Stimulated activated CD4-positive, alpha-beta T cell treated with anti-CD3 and anti-CD28 coated beads, Interleukin-1b, Interleukin-23, amount 100 ng/mL, for 24 hours (primary cell): ENCODE measurements at places on chromosomes 3 and 15.

DNA sequence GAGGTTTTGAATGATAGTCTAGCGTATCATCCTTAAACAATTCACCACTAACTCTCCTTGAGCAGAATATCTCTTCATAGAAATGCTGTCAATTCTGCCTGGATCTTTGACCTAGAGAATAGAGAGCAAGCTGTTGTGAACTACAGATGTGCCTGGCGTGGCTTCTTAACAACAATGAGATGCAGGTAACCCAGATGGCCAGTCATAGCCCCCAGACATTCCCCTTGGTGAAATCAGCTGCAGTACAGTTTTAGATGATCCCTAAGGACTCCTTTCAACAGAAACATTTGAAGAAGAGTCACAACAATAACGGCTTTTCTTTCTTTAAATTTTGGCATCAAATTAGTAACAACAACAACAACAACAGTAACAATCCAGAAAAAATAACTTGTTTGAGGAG, 1041.3 kb downstream of the ROBO1 start:
- no peak for DNase-seq

DNA sequence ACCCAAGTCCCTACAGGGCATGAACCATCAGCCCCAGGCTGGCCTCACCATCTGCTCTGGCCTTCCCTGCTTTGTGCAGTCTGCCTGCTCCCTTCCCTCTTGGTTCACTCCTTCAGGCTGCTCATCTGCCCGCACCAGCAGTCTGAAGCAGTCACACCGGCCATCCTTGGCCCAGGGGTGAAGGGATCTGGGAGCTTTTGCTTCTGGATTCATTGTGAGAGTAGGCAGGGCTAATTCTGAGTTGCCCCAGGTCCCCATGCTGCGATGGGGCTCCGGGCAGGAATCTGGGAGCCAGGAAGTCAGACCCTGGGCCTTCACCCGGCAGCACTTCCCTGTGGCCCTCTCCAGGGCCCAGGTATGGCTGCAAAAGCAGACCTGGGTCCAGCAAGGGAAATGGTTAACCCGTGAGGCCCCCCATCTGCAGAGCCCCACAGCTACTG, 99.7 kb downstream of the VGLL4 start:
- no peak for DNase-seq

DNA sequence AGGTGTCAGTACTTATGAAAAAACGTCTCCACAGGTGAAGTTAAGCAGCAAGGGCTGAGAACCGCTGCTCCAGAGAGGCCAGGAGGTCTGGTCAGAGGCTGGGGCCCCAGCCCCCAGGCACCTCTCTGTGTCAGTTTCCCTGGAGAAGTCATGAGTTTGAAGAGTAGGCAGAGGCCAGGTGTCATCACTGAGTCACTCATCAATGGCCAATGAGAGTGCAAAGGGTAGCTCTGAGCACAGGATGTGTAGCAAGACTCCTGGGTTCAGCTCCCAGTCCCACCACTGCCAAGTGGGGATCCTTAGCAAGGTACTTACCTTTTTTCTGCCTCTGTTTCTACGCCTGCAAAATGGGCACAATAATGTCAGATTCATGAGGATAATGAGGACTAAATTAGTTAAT, 47.9 kb downstream of the CORO2B start:
- DNase-seq: no peak

GRCh38 chr3:37779289-37780152, 82.2 kb upstream of the CTDSPL start:
- DNase-seq: no peak

- no peak for DNase-seq
Observed at GRCh38 chr3:185280572-185281365, 26.9 kb upstream of the EHHADH start.

DNA sequence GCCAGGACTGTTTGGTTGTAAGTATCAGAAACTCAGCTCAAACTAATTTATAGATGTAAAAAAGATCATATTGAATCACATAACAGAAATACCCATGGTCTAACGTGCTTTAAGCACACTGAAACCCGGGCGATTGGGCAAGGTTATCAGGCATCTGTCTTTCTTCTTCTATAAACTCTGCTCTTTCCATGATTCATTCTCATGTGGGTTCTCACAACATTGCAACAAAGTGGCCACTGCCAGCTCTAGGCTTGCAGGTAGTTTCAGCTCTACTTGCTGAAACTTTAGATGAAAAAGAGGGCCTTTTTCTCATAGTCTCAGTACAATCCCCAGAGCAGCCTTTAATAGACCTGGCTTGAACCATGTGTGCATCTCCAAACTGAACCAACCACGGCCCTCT, 456.1 kb downstream of the MFSD1 start:
- DNase-seq: no peak

DNA sequence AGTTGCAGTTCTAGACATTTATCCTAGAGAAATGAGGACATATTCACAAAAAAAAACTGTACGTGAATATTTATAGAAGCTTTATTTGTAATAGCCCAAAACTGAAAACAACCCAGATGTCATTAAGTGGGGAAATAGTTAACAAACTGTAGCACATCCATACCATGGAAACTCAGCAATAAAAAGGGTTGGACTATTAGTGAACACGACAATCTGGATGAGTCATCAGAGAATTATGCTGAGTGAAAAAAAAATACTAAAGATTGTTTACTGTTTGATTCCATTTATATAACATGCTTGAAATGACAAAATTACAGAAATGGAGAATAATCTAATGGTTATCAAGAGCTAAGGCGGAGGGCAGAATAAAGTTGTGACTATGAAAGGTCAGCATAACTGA, 59.5 kb downstream of the CPA3 start:
- DNase-seq: no peak

GRCh38 chr3:155701882-155702465, 42.9 kb downstream of the PLCH1 start:
- no peak for DNase-seq

- no peak for DNase-seq
Observed at GRCh38 chr15:73894133-73894814, 20.9 kb downstream of the TBC1D21 start.

DNA sequence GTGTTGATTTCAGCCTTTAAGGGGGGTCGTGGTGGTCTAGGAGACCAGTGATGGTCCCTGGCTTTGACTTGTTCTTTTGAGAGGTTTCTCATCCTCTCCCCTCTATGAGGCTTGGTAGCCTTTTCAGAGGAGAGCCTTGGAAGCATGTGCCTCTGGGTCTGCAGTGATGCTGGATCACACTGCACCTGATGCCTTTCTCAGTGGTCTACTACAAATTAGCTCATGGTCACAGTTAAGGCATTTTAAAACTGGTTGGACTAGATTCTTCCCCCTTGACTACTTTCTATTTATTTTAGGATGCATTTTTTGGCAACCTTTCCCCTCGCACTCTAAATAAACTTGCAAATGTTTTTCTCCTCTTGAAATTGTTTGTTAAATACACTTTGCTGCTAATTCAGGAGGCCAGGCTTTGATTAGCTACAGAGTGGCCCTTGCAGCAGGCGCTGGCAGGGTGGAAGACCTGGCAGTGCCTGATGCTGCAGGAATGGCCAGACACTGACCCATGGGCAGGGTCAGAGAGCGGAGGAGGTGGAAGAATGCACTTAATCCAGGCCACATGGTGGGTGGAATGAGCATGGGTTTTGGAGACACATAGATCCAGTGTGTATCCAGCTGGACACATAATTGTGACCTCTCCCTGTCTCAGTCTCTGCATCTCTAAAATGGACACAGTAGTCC, 318.8 kb upstream of the CTDSPL start:
- DNase-seq: no peak

DNA sequence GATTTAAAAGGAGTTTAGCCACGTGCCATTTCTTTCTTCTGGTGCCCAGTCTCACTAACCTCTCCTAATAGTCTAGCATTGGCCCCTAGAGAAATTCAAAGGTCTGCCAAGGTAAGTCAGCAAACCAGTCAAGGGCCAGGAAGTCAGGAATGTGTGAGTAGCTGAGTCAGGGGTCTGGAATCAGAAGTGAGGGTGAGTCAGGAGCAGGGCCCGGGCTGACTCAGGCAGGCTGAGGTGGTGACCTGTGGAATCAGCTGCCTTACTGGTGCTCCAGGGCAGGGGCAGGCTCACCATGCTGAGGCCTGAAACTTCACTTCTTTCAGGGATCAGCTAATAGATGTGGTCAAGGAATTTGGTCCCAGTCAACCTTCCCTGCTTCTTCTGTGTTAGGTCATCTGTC, 105.8 kb upstream of the MYZAP start:
- no peak for DNase-seq

DNA sequence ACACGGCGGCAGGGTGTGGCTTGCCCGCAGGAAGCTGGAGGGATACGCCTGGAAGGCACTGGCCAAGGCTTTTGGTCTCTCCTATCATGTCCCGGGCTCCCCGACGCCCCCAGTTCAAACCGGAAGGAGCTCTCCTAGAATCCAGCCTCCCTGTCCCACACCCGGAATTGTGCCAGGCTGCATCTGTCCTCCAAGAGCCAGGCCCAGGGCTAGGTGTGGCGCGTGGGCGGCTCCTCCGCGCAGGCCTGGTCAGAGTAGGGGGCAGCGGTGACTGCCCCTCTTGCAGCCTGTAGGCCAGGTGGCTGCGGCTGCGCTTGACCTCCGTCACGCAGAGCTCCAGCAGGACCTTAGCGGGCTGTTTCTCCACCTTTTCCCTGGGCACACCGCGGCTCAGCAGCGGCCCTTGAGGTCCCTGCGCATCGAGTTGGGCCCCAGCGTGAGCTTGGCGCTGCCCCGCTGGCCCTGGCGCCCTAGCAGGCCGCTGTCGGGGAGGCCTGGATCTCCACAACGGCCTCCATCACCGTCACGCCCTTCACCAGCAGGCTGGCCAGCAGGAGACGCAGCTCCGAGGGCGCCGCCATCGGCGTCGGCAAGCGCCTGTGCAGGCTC, 15.9 kb upstream of the SIAH2 start:
- no peak for DNase-seq

- DNase-seq: no peak
Observed at GRCh38 chr3:62312201-62312600, 61.1 kb downstream of the FEZF2 start.

- DNase-seq: no peak
Observed at GRCh38 chr3:117128133-117128532, 418.6 kb downstream of the TUSC7 start.

GRCh38 chr3:84998545-84998944, 39.8 kb downstream of the CADM2 start:
- no peak for DNase-seq

DNA sequence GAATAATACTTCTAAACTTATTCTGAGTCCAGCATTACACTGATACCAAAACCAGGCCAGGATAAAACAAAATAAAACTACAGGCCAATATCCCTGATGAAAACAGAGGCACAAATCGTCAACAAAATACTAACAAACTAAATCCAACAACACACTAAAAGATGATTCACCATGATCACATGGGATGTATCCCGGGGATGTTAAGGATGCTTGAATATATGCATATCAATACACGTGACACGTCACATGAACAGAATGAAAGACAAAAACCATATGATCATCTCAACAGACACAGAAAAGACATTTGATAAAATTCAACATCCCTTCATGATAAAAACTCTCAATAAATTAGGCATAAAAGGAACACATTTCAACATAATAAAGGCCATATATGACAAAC, 91.5 kb downstream of the CSNK1G1 start:
- no peak for DNase-seq

DNA sequence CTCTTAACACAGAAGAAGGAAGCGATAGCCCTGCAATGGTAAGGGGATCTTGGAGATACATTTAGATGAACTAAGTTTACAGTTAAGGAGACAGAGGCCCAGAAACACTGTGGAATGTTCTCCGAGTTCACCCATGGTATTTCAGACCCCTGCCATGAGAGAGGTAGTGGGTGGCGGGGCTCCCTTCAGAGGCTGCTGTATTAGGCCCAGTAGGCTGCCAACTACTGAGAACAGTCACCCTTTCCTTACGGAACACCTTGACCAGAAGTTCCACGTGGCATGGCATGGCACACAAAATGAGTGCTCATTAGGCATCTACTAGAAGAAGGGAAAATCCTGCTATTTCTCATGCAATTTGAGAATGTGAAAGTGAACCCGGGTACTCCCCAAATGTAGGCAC, 195.4 kb downstream of the TNIK start:
- DNase-seq: no peak

GRCh38 chr3:37824090-37824953, 37.4 kb upstream of the CTDSPL start:
- no peak for DNase-seq

DNA sequence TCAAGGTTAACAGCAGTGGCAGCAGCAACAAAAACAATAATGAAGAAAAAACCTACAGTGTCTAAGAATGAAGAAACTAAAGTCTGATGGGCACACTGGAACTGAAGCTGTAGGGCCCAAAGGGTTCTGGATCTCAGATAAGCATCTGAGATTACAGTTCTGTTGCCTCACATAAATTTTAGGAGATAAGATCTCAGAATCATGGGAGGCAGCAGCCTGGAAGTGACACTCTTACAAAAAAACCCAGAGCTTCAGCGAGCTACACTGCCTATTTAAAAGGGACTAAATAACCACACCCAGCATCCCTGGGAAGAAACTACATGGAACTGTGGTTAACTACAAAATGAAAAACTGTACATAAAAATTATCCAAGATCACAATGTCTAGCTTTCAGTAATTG, 61.2 kb downstream of the PLD1 start:
- DNase-seq: no peak

DNA sequence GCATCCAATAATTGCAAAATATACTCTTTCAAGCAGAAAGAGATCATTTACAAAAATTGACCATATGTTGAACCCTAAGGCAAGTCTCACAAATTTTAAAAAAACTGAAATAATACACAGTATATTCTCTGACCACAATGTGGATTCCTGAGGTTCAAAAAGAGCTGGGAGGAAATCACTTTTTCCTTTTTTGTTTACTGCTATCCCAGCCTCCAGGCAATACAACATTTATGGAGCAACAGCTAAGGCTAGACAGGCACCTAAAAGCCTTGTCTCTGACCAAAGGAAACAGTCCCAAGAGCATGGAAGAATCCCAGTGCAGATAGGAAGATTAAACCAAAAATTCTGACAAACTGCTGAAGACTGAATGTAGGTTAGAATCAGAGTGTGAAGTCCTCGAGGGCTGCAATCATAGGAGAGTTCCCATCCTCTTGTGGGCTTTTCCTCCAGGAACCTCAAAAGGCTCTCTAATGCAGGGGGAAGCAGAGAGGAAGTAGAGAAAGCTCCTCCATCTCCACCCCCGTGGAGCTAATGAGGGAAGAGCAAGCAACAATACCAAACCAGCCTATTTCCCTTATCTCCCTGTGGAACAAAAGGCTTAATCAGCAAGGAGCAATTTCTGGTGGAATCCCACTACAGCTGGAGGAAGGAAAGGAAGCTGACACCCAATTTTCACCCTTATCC, 57.0 kb downstream of the TMCC1 start:
- DNase-seq: no peak

DNA sequence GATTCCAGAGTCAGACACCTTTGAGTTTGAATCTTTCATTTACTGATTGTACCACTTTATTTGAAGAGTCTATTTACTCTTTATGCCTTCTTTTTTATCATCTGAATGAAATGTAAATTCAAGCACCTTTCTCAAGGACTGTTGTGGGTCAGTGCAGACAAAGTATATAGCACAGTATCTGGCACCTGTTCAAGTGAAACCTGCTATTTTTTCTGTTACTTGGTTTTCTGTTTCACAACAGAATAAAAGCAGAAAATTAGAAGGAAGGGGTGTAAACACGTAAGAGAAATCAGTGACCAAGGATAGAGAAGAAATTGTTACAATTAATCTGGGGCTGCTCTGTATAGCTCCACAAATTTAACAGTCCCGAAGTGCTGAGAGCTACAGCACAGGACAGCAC, 357.4 kb downstream of the RSL24D1 start:
- DNase-seq: no peak
